ENCODE measurements at places on chromosomes 2 and 18.

- no peak for DNase-seq
These were observed 77.6 kb upstream of the OTOF start for GRCh38 chr2:26555246-26556133.

GRCh38 chr2:218736531-218736930 is 25.9 kb downstream of the TTLL4 start:
- DNase-seq = no peak

GRCh38 chr2:46486436-46486835 is 7.1 kb downstream of the TMEM247 start:
- DNase-seq = no peak

GRCh38 chr2:226247289-226248275 is 552.0 kb downstream of the IRS1 start:
- no peak for DNase-seq

DNA sequence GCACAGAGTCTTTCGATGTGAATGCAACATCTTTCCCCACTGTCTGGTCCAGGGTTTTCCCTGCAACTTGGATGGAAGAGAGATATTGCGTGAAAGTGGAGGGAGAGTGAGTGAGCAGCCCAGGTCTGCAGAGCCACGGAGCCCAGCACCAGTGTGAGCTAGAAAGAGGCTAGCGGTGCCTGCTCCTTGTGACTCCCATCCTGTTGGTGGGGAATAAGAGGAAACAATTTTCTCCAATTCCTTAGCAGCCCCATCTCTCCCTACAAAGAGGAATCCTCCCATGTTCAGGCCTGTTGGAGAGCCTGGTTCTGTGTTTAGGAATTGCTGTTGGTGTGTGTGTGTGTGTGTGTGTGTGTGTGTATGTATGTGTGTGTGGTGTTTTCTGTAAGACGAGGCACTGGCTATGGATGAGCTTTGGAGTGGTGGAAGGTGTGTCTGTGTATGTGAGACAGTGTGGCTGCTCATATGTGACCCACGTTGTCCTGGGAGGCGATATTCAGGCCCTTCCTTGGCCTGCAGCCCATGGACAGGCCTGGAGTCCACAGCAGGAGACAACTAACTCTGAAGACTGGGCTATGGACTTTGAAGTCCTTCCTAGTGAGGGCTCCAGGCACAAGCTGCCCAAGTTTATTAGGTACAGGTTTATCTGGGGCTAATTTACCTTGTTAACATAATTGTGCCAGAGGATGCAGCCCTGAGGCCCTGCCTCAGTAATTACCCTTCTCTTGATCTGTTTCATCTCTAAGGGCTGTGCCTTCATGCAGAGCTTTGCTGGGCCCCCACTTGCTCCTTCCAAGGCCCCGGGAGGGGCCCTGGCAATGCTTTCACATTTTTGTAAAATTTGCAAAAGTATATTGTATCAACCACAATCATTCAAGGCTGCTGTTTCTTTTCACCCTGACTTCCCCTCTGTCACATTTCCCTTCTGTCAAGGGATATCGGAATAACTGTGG is 88.6 kb upstream of the HAAO start:
- DNase-seq = no peak

- no peak for DNase-seq
These were observed 36.4 kb downstream of the CACNB4 start for GRCh38 chr2:152062125-152063091.

- no peak for DNase-seq
These were observed 16.9 kb downstream of the PSTPIP2 start for GRCh38 chr18:46054956-46055837.

GRCh38 chr2:156675896-156676295 is 239.7 kb downstream of the GPD2 start:
- DNase-seq = no peak

GRCh38 chr2:55493220-55493619 is 26.3 kb upstream of the CFAP36 start:
- no peak for DNase-seq

GRCh38 chr2:37105150-37105549 is 20.8 kb downstream of the GPATCH11 start:
- DNase-seq = no peak

DNA sequence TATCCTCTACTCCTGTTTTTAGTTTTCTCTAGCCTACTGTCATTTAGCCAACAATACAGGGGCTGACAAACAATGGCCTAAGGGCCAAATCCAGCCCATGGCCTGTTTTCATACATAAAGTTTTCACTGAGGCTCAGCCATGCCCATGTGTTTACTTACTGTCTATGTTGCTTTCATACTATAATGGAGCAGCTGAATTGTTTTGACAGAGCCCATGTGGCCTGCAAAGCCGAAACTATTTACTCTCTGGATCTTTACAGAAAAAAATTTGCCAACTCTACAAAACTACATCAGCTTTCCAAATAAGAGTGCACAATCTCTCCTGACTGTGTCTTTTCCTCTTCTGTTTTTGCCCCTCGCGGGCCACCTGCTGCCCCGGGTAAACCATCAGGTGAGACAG is 24.0 kb downstream of the LGALSL start:
- no peak for DNase-seq

- DNase-seq = no peak
These were observed 365 bp downstream of the NDUFB3 start for GRCh38 chr2:201072201-201072530.

DNA sequence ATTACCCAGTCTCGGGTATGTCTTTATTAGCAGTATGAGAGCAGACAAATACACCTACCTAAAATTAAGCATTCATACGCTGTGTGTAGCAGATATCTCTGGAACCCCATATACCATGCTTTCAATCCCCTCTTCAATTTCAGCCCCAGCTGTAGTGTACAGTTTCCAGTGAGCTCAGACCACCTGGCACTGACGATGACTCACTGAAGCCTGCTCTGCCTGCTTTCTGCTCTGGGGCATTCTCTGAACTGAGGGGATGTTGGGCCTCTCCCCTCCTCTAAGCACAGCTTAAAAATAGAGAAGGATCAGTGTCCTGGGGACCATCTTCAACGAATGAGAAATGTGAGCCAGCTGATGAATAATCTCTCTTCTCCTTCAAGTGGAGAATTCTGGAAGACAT is 8.7 kb upstream of the CCL20 start:
- no peak for DNase-seq

- DNase-seq = no peak
These were observed 24.4 kb upstream of the TEX44 start for GRCh38 chr2:231568098-231568784.

DNA sequence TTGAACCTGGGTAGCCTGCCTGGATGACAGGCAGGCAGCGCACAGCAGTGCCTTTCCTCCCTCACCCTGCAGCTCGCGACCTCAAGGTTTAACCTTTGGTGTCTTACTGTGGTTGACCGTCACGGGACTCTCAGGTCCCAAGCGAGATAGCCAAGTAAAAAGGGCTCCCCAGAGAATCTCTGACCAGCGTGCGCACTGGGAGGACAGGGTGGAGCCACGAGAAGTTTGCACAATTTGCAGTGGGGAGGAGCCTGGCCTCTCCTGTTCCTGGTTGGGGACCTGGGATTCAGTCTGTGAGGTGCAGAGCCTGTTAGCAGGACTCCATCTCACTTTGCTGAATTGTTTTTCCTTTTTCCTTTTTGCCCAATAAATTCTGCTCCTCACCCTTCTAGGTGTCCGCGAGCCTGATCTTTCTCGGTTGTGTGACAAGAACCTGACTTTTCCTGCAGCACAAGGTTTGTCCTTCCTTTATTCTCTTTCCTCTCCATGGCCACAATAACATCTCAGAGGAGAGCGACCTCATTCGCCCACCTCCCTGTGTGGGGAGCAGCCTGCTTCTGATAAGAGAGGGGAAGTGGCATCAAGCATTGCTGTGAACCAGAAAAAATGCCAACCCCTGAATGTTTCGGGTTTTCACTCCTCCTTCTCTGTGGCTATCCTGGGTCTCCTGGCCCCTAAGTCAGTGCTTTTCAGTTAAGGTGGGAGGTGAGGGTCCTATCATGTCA is 36.2 kb downstream of the POU3F3 start:
- no peak for DNase-seq

GRCh38 chr18:57440331-57441070 is 5.3 kb downstream of the ONECUT2 start:
- DNase-seq = no peak

- no peak for DNase-seq
These were observed 87.1 kb downstream of the POLE4 start for GRCh38 chr2:75045526-75046050.

DNA sequence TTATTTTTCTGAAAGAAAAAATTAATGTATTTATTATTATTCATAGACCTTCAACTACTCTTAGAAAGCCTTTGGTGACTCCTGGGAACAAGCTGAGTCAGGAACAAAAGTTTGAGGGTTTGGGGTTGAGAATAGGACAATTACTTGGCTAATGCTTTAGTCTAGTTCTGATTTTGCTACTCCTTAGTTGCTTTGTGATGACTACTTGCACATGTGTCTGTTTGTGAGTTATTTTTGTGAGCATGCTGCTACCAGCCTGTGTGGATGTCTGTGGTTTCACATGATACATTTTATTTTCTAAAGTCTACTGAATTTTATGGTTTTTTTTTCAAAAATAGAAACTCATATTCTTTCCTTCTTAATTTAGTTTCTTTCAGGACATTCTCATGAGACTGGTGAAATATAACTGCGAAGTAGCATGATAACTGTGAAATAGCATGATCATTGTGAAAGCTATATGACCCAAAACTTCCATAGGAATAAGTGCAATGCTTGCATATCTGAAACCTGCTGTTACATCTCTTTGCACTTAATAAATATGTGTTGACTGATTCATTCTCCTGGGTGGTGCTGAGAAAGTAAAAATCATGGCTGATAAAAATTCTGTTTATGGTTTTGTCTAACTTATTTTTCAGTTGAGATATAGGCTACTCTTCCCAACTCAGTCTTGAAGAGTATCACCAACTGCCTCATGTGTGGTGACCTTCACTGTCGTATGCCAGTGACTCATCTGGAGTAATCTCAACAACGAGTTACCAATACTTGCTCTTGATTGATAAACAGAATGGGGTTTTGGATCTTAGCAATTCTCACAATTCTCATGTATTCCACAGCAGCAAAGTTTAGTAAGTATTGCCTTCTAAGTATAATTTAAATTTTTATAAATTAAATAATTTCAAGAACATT is 17.9 kb upstream of the IL18R1 start:
- DNase-seq = no peak

DNA sequence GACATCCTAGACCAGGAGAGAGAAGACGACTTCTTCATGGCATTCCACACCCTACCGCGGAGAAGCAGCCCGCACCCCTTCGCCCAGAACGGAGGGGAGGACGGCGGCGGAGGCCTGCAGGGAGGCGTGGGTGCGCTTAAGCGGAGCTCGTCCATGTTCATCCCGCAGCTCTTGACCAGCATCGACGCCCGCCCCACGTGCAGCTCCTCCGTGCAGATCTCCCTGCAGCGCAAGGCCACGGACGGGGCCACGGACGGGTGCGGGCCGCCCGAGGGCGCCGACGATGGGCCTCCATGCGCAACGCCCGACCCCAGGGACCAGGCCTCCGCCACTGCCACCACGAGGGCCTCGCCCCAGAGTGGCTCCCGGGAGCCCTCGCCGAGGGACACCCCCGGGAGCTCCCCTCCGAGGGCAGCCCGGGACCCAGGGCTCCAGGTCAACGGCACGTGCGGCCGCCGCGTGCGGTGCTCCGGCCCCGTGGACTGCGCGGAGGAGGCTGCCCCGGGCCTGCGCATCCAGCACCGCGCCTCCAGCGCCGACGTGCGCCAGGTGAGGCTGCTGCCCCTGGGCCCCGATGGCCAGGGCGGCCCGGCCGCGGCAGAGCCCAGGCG is 211.8 kb downstream of the NEDD4L start:
- no peak for DNase-seq

- no peak for DNase-seq
These were observed 55.4 kb downstream of the UXS1 start for GRCh38 chr2:106138543-106139237.

DNA sequence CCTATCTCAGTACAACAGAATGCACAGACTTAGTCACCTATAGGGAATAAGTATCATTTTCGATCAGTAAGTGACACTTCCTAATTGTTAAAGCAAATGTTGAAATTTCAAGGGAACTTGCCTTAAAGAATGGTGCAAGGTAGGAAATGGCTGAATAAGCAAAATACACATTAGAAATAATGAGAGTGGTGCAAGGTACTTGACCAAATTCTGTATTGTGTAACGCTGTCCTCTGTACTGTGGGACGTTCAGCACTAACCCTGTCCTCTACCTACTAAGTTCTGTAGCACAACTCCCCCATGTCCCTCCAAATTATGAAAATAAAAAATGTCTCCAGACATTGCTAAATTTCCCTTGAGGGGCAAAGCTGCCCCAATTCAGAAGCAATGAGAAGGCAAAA is 19.4 kb downstream of the MMADHC start:
- DNase-seq = no peak

DNA sequence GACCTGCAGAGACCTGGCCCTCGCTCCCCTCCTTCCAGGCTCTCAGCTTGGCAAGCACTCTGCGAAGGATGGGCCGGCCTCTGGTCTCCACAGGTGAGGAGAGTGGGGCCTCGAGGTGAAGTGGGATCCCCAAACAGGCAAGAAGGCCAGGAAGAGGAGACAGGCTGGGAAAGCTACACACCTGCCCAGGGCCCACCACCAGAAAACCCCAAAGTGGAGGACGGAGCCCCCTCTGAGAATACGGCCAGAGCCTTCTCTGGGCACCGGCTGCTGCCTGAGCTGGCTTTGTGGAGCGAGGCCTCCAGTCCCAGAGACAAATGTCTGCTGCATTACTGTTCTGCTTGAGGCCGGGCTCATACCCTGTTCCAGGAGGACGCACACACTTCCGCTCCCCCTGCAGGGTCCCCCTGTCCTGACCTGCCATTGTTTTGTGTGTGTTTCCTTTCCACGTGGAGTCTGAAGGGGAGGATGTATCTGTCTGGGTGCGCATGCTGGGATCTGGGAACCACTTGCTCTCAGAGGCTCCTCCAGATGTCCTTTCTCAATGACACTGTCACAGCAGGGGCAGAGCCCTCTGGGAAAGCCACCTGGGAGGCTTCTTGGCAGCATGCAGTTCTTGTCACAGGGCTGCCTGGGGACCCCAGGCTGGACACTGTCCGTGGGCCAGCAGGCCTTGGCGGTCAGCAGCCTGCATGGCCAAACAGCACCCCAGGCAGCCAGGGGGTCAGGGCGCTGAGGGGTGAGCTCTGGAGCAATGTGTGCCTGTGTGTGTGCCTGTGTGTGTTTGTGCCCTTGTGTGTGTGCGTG is 20.8 kb downstream of the KCNF1 start:
- DNase-seq = no peak

GRCh38 chr2:211816754-211817153 is 721.8 kb downstream of the ERBB4 start:
- no peak for DNase-seq

- no peak for DNase-seq
These were observed 2.7 kb downstream of the C18orf54 start for GRCh38 chr18:54360406-54360805.

- DNase-seq = no peak
These were observed 60.7 kb downstream of the RRM2 start for GRCh38 chr2:10183146-10183675.

DNA sequence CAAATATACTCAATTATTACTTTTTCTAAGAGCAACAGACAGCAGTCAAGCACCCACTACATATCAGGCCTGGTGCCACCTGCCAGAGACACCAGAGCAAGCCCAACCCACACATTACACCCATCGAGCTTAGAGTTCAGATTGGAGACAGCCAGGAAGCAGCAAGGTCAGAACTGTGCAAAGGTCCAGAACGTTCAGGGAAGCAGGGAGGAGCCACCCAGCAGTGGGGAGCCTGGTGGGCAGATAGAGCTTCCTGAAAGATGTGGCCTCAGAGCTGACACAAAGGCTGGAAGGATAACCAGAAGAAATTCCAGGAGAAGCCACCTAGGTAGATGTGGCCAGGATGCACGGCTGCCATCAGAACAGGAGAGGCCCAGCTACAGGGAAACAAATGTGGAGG is 440.5 kb upstream of the ID2 start:
- DNase-seq = no peak

Data from activated CD4-positive, alpha-beta T cell treated with anti-CD3 and anti-CD28 coated beads for 24 hours (primary cell).